Upper lobe of left lung (tissue), 6 donors: ENCODE measurements at places on chromosomes 6 and 20. TPM values are rescaled to one million over a fixed set of nuclear protein-coding genes. Genes with fewer than 3 reads are reported as not detected.

GRCh38 chr20:25325073-25325472 is 65.6 kb downstream of the ABHD12 start:
- H3K27ac ChIP-seq: no peak overlapping the region
- peaks cover 8% of the 10 kb centered on the region for H3K36me3 ChIP-seq

GRCh38 chr6:40852779-40853373 is 186.1 kb downstream of the UNC5CL start:
- no peak overlapping the region for H3K4me3 ChIP-seq

DNA sequence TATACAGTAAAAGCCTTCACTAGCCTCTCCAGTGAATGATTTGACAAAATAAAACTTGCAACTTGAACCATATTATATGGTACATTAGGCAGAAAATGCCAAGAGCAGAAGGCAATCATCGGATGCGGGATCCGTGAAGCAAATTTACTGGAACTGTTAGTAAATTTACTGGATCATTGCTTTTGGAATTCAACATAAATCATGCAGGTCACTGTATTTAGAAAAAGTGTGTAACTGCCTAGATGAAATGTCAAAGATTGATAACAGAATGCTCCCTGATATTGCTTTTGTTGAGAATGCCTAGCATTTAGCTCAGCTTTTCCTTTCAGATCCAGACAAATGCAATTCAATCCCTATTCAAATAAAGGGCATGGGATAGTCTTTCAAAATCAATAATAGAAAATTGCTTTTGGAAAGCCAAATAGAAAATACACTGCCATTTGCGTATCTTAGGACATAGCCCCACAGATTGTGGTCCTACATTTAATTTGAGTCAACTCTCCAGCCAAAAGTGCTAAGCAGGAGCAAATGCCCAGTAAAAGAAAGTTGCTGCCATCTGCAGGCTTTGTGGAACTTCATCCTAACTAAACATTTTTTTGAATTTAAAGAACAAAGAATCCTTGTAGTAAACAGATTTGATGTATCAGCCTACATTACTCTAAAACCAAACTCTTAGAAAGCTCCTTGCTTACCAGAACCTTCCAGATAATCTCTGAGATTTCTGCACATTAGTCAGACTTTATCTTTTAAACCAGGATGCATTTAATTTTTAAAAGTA is 109.5 kb upstream of the HSF2 start:
- no peaks in the 10 kb centered on the region for H3K36me3 ChIP-seq
- H3K4me3 ChIP-seq: no peak overlapping the region
- no peaks in the 10 kb centered on the region for H3K4me1 ChIP-seq
- no peak for DNase-seq

The HDGFL1 gene
- total RNA-seq: not detected

DNA sequence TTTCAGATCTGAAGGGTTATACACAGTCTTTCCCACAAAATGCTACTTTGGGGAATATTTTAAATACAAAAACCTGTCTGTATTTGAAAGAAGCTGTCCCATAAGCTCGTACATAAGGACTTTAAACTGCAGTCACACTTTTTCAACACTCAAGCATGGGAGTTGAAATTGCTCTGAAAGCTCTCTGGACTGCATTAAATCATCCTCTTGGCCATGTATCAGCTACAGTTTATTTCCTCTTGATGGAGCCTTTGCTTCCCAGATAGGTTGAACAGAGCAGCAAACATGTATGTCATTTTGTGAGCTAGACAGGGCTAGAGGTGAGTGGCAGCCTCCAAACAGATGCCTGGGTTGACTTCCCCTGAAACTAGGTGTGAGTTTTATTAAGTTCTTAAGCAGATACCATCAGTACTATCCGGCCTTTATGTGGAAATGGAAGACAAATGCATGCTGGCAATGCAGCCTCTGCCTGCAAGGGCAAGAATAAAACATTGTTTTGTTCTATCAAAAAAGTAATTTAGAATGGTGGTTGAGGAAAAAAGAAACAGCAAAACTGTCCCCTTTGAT is 105.9 kb upstream of the ENPP5 start:
- H3K36me3 ChIP-seq: no peaks in the 10 kb centered on the region
- H3K27me3 ChIP-seq: no peaks in the 10 kb centered on the region
- no peak overlapping the region for H3K27ac ChIP-seq
- no peak for DNase-seq
- H3K4me1 ChIP-seq: no peaks in the 10 kb centered on the region

DNA sequence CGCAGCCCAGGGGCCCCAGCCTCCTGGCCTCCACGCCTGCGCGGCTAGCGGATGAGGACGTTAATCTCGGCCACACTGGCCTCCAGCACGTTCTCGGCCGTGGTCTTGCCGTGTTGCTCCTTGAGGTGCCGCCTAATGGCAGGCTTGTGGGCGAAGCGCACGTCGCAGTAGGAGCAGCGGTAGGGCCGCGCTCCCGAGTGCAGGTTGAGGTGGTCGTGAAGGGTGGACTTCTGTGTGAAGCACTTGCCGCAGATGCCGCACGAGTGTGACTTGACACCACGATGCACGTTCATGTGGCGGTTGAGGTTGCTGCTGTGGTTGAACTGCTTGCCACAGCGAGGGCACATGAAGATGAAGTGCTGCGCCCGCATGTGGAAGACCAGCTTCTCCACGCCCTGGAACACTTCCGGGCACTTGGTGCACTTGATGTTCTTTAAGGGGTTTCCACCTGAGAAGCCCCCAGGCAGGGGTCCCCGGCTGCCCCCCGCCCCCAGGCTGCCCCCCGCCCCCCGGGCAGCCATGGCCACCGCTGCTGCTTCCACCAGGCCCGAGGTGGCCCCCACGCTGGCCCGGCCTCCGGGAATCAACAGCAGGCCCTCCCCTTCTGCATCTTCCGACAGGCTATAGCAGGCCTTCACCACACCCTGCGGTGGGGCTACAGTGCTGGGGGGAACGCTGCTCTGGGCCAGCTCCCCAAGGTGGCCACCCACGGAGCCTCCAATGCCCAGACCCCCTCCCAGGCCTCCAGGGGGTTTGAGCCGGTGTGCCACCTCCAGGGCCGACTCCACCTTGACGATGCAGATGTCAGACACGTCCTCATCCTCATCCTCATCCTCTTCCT is 1.8 kb downstream of the ZBTB12 start:
- H3K4me1 ChIP-seq: peaks cover 25% of the 10 kb centered on the region
- H3K27ac ChIP-seq: peak overlapping the region; percentile 89
- H3K4me3 ChIP-seq: no peak overlapping the region
- no peaks in the 10 kb centered on the region for H3K36me3 ChIP-seq

The TSPO2 gene
- not detected for total RNA-seq

The NOX3 gene
- not detected for total RNA-seq

DNA sequence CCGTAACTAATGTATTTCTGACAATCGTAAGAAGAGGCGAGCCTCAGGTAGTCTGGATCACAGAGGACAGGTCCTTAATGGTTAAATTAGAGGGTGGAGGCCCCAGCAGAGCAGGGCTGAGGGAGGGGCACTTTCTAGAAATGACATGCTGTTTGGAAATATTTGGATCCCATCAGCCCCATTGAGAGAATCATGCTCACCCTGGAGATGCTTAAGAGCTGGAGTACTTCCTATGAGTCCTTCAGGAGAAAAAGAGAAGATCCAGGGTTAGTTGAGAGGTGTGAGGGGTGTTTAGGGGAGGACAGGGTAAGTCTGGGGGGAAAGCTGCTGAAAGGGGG is 123.0 kb downstream of the TCP11 start:
- H3K36me3 ChIP-seq: peaks cover 8% of the 10 kb centered on the region
- H3K27me3 ChIP-seq: no peaks in the 10 kb centered on the region
- H3K27ac ChIP-seq: peak overlapping the region; percentile 91
- peak overlapping the region; percentile 56 for H3K4me3 ChIP-seq

The IL20RA gene
- total RNA-seq: 9.2 TPM

The EDN3 gene
- total RNA-seq: 2.1 TPM

The CTSA gene
- total RNA-seq: 109 TPM

The RBPJL gene
- total RNA-seq: not detected

GRCh38 chr6:33784787-33785186 is 4.1 kb downstream of the LEMD2 start:
- H3K27me3 ChIP-seq: no peaks in the 10 kb centered on the region
- H3K4me1 ChIP-seq: peaks cover 42% of the 10 kb centered on the region
- peaks cover 56% of the 10 kb centered on the region for H3K36me3 ChIP-seq

The FRMD1 gene
- not detected for total RNA-seq

DNA sequence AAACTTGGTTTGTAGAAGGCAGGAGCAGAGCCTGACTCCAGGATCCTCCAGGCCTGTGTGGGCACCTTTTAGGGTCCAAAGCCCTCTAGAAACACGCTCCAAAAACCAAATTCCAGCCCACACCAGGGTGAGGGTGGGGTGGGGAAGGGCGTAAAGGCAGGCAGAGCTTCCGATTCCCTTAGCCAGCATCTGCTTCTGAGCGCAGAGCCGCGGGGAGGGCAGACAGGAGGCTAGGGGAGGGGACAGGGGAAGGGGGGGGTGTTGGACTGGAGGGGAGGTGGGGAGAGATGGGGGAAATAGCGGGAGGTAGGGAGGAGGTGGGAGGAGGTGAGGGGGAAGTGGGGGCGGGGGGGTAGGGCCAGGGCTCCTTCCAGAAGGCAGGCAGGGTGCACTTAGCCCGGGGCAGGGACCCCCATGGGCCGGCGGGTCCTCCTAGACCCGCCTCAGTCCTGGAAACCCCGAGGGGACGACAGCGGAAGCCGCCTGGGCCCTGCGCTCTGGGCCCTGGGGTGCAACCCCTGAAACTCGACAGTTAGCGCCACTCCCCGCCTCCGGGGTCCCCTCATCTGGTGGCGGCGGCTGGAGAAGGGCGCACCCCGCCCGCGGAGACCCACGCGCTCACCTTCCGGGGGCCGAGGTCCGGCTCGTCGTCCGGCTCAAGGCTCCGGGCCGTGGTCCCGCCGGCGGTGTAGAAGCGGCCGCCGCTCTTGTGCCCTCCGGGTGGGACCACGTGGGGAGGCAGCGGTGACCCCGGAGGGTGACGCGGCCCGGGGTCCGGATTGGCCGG is 22.0 kb upstream of the FRMD1 start:
- H3K27me3 ChIP-seq: peaks cover 7% of the 10 kb centered on the region
- peaks cover 8% of the 10 kb centered on the region for H3K4me1 ChIP-seq
- no peak overlapping the region for H3K4me3 ChIP-seq
- DNase-seq: no peak
- H3K36me3 ChIP-seq: no peaks in the 10 kb centered on the region
- no peak overlapping the region for H3K27ac ChIP-seq

GRCh38 chr6:154426997-154427396 is 70.4 kb upstream of the IPCEF1 start:
- no peak overlapping the region for H3K27ac ChIP-seq
- peaks cover 4% of the 10 kb centered on the region for H3K4me1 ChIP-seq
- no peak overlapping the region for H3K4me3 ChIP-seq
- no peak for DNase-seq
- H3K27me3 ChIP-seq: no peaks in the 10 kb centered on the region

GRCh38 chr6:46684771-46685170 is 2.9 kb upstream of the TDRD6 start:
- H3K27me3 ChIP-seq: no peaks in the 10 kb centered on the region
- no peak overlapping the region for H3K27ac ChIP-seq
- no peaks in the 10 kb centered on the region for H3K36me3 ChIP-seq
- H3K4me1 ChIP-seq: no peaks in the 10 kb centered on the region

GRCh38 chr20:906703-907270 is 9.3 kb downstream of the ANGPT4 start:
- no peak overlapping the region for H3K27ac ChIP-seq
- no peaks in the 10 kb centered on the region for H3K36me3 ChIP-seq
- H3K4me1 ChIP-seq: no peaks in the 10 kb centered on the region
- no peaks in the 10 kb centered on the region for H3K27me3 ChIP-seq
- H3K4me3 ChIP-seq: no peak overlapping the region

The BPIFB1 gene
- 4.8 TPM for total RNA-seq

DNA sequence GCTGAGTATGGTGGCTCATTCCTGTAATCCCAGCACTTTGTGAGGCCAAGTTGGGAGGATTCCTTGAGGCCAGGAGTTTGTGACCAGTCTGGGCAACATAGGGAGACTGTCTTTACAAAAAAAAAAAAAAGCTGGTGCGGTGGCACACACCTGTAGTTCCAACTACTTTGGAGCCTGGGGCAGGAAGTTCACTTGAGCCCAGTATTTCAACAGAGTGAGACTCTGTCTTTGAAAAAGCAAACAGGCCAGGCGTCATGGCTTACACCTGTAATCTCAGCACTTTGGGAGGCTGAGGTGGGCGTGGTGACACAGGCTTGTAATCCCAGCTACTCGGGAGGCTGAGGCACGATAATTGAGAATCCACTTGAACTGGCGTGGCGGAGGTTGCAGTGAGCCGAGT is 28.7 kb downstream of the MYBL2 start:
- no peaks in the 10 kb centered on the region for H3K27me3 ChIP-seq
- H3K27ac ChIP-seq: no peak overlapping the region
- DNase-seq: no peak
- no peak overlapping the region for H3K4me3 ChIP-seq
- no peaks in the 10 kb centered on the region for H3K4me1 ChIP-seq

DNA sequence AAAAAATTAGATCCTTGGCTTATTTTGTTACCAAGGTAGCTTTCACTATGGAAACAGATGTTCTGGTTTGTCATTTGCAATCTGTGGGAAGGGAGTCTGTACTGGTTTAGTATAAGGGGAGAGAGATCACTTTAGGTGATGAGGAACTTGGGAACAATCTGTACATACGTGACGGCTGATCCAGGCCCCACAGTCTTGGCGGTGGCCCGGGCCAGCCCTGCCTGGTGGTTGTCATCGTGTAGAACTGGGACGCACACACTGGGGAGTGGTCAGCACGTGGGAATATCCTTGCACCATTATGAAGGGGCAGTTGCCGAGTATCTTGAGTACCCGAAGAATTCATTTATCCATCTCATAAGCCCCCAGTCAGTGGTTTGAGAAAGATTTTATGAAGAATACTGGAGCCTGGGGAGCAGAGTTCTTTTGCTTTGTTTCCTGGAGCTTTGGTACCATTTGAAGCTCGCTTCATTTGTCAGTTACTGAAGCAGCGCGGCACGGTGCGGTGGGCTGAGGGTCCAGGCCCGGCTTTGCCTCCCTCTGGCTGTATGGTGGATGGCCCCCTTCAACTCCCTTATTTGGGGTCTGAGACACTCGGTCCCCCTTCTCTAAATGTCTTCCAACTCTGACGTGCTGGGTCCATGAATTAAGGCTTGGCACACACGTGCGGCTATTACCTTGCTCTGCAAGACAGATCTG is 22.8 kb upstream of the CLDN20 start:
- no peak overlapping the region for H3K27ac ChIP-seq
- peak; percentile 54 for DNase-seq
- no peak overlapping the region for H3K4me3 ChIP-seq
- no peaks in the 10 kb centered on the region for H3K27me3 ChIP-seq
- no peaks in the 10 kb centered on the region for H3K4me1 ChIP-seq

DNA sequence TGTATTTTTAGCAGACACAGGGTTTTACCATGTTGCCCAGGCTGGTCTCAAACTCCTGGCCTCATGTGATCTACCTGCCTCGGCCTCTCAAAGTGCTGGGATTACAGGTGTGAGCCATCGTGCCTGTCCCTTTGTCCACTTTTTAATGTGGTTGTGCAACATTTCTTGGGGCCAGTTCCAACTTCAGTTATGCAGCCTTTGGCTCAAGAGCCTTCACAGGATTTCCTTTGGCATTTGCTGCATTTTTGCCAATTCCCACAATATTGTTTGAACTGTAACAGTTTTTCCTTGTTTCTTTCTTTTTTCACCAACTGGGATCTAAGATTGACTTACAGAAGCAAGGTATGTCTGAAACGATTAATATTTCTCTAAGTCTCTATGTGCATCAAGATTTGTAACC is 63.6 kb downstream of the EDN1 start:
- DNase-seq: peak; percentile 65
- H3K27me3 ChIP-seq: no peaks in the 10 kb centered on the region
- no peaks in the 10 kb centered on the region for H3K36me3 ChIP-seq
- no peak overlapping the region for H3K27ac ChIP-seq
- no peak overlapping the region for H3K4me3 ChIP-seq
- H3K4me1 ChIP-seq: peaks cover 9% of the 10 kb centered on the region

The PXDC1 gene
- total RNA-seq: 117 TPM
